Glutamatergic neuron (in vitro differentiated cells): ENCODE measurements at places on chromosomes 16 and 17.

- DNase-seq = peak; percentile 93
These were observed 1.0 kb upstream of the SALL1 start for GRCh38 chr16:51151961-51152663.

- DNase-seq = no peak
These were observed 138.8 kb downstream of the MRM1 start for GRCh38 chr17:36740157-36740556.

DNA sequence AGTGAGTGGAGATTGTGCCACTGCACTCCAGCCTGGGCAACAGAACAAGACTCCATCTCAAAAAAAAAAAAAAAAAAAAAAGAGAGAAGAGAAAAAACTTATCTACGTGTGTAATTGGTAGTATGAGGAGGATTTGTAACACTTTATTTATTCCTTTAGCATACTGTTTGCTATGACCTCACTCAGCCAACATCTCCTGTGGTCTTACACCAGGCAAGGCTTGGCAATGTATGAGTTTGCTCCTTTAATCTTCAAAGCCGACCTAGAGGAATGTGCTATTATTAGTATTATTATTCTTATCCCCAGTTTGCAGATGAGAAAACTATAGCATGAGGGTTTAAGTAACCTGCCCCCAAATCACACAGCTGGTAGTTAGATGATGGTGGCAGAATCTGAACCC lies 35.8 kb upstream of the HAPSTR1 start:
- no peak for DNase-seq

GRCh38 chr17:8464941-8465340 lies 29.3 kb downstream of the NDEL1 start:
- no peak for DNase-seq

DNA sequence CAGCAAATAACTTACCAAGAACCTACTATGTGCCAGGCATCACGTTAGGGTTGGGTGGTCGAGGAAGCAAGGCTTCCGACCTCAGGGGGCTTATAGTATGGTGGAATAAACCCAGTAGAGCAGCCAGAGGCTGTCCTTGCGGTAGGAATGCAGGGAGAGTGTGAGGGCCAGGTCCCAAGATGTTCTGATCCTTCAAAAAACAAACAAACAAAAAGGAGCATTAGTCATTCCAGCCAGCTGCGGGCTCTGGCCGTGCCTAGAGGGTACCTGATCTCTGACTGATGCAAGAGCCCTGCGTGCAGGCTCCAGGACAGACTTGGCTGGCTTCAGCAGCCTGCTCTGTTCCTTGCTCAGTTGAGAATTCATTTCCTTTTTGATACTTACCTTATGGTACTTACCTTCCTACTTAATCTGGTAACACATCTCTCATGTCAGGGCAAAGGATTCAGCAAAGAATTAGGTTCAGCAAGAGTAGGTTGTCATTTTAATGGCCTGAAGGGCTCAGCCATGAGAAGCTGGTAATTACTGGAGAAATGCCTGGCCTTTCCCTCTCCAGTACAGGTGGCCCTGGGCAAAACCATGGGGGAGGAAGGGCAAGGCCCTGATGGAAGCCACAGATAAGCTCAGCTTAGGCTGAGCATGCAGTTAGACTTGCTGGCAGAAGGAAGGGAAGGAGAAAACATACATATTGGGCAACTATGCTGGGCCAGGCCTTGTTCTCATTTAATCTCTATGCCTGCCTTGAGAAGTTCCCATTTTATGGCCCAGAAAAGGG lies 18.4 kb downstream of the CYB5D2 start:
- no peak for DNase-seq

GRCh38 chr17:76491271-76492122 lies 9.7 kb downstream of the RHBDF2 start:
- DNase-seq = no peak

- DNase-seq = no peak
These were observed 96.9 kb upstream of the CHMP6 start for GRCh38 chr17:80894726-80895125.

DNA sequence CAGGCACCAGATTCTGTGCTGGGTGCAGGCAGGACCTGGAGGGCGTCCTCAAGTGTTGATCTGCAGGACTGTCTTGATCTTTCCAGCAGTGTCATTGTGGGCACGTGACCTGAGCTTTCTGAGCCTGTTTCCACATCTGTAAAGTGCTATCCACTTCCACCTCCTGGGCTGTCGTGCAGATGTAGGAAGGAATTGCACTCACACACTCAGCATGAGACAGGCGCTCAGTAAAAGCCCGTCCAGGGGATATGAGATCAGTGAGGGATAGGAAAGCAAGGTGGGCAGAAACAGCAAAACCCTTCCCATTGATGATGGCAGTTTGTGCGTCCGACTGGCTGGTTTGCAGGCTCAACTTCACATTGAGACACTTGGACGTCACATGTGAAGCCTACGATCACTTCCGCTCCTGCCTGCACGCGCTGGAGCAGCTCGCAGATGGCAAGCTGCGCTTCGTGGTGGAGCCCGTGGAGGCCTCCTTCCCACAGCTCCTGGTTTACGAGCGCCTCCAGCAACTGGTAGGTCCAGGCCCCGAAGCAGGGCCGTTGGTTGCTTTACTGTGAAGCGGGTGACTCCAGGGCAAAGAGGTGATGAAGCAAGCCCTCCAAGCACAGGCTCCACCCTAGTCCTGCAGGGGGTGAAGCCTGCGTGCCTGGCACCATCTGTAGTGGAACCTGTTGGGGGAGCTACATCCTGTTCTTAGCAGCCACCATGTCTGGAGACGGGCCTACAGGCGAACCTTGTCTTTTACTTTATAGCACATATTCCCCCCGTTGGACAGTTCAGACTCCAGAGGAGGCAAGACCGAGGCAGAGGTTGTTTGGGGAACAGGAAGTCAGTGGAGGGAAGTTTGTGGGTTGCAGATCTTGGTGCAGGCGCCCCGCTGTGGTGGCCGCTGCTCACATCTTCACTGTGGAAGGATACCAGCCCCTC lies 23.0 kb downstream of the METTL22 start:
- no peak for DNase-seq

- DNase-seq = peak; percentile 68
These were observed 1.1 kb downstream of the VAT1 start for GRCh38 chr17:43020789-43021740.

- no peak for DNase-seq
These were observed 87.9 kb downstream of the OR1D5 start for GRCh38 chr17:2975469-2975958.

- DNase-seq = no peak
These were observed 223.2 kb upstream of the PSMD7 start for GRCh38 chr16:74073456-74073855.

- DNase-seq = no peak
These were observed 15.4 kb upstream of the SEZ6 start for GRCh38 chr17:29021226-29021625.

- no peak for DNase-seq
These were observed 139.8 kb upstream of the SDK2 start for GRCh38 chr17:73783945-73784603.

DNA sequence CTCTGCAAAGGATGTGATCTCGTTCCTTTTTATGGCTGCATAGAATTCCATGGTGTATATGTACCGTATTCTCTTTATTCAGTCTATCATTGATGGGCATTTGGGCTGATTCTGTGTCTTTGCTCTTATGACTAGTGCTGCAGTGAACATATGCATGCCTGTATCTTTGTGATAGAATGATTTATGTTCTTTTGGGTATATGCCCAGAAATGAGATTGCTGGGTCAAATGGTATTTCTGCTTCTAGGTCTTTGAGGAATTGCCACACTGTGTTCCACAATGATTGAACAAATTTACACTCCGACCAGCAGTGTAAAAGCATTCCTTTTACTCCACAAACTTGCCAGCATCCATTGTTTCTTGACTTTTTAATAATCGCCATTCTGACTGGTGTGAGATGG lies 60.2 kb upstream of the ADORA2B start:
- no peak for DNase-seq

DNA sequence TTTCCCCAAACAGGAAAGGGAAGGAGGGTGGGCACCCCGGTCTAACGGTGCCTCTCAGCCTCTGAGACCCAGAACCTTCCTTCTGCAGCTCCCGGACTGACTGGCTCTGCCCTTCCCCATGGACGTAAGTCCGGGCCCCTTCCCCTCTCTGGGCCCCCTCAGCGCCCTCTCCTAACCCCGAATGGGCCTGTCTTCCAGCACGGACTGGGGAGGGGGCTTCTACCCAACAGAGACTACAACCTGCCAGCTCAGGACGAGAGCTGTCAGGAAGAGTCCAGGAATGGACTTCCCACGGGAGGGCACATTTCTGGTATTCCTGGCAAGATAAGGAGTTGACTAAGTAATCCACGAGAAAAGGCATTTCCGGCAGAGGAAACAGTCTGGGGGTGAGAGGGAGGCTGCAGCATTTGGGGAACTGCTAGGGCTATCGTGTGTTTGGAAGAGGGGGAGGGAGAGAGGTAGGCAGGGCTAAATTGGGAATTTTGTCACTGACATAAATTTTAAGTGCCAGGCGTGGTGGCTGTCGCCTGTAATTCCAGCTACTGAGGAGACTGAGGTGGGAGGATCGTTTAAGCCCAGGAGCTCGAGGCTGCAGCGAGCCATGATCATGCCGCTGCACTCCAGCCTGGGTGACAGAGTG lies 12.1 kb upstream of the ALDOA start:
- no peak for DNase-seq

GRCh38 chr16:50568187-50568815 lies 20.1 kb downstream of the NKD1 start:
- no peak for DNase-seq

- peak; percentile 42 for DNase-seq
These were observed 185.3 kb upstream of the CACNG3 start for GRCh38 chr16:24070851-24071250.

DNA sequence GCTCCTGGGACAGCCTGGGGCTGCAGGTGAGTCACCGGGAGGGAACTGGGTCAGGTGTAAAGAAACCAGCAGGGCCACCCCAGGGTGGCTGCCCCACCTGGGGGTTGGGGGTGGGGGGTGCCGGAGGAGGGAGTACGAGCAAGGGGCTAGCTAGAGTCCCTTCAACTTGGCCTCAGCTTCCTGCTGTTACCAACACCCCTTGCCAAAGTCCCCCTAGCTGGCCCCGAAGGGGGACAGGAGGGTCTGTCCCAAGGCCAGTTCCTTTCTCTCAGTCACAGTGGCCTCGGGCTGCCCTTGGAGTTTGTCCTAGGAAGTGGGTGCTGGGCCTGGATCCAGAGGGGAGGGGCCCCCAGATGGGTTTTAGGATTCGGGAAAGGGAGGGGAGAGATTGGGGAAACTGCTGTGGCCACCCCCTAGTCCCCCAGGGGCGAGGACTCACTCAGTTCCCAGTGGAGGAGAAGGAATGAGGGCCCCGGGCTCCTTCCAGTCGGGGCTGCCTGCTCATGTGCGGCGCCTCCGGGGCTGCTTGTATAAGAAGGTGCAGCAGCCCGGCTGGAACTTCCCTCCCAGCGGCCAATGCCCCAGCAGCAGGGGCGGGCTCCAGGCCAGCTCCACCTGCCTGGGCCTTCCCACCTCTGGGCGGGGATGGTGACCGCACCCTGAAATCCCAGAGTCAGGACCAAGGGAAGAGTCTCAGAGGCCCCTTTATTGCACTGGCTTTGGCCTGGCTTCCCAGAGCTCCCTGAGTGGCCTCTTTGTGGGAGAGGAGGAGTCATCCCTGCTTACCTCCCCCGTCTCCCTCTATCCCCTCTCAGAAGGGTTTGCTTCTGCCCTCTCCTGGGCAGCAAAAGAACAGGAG lies 7.3 kb downstream of the ARHGAP27 start:
- DNase-seq = no peak

DNA sequence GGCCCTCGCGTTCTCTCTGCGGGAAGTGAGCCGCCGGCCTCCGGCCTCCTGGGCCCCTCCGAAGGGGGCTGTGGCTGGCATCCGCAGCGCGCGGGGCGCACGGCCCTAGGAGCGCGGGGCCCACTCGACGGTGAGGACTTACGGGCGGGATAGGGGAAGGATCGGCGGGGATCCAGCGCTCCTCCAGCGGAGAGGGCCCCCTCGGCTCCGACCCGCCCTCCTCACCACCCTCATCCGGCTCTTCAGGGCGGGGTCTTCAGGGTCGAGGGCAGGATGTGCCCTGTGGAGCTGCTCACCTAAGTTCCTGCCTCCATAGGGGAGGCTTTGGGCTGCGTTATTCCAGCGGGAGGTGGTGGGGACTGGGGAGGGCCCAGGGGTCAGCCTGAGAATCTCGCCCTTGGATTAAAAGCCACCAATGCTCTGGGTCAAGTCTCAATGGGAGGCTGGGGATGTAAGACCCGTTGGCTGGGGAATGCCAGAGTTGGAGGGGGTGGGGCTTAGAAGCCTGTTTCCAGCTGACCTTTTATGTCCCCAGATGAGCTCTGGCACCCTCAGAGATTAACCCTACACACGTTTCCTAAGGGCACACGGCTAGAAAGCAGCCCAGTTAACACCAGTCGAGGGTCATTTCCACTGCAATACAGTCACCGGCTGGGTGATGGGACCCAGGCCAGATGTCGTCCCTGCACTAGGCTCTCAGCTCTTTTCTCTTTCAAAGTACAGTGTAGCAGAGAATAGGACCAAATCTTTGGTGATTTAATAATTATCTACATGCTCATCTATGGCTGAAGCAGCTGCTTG lies 13.4 kb downstream of the TBX2 start:
- DNase-seq = no peak

GRCh38 chr16:1311738-1312466 lies 2.5 kb downstream of the UBE2I start:
- no peak for DNase-seq

GRCh38 chr16:333406-334094 lies 19.0 kb downstream of the AXIN1 start:
- no peak for DNase-seq

GRCh38 chr16:69105501-69106361 lies at the start of gene HAS3:
HAS3 (plus strand) TSS chr16:69105653; CDS start chr16:69109396, 3,743 bp downstream.
- DNase-seq = peak; percentile 70

- DNase-seq = no peak
These were observed 18.7 kb upstream of the MEOX1 start for GRCh38 chr17:43680461-43680860.

DNA sequence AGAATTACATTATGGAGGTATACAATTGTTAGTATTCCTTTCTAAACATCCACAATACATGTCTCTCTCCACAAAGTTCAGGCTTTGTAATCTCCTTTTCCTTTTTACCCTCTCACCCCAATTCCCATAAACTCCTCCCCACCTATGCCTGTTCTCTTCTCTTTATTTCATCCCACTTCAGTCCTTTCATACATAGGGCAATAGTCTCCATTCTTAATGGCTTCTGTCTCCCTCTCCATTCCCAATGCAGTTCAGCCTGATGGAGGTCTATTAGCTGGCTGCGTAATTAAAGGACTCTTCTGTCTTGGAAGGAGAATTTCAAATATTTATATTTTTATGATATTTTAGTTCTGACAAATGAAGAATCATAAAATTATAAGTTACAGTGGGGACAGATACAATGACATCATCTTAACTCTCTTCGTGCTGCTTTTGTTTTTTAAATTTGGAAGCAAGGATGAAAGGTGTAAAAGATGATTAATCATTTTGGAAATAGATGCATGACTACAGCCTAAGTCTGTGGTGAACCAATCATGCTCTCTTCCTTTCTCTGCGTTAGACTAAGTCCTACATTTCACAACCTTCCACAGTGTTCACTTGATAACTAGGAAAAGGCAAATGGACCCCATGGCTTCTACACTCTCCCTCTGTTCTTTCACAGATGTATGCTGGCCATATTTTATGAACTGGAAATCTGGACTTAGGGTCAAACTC lies 11.2 kb upstream of the FAM20A start:
- DNase-seq = no peak

- peak; percentile 10 for DNase-seq
These were observed 124.7 kb downstream of the C16orf78 start for GRCh38 chr16:49498264-49498663.

- no peak for DNase-seq
These were observed 806.2 kb upstream of the EEF2KMT start for GRCh38 chr16:5903832-5904231.
